NCI-H1694 treated with DMSO at 0.1 percent for 48 hours (cell line): ENCODE measurements at places on chromosomes 16 and 17.

- DNase-seq: no peak
These were observed 27.4 kb upstream of the KDM6B start for GRCh38 chr17:7806587-7806986.

- no peak for DNase-seq
These were observed 2.5 kb downstream of the CIAPIN1 start for GRCh38 chr16:57444711-57445110.

DNA sequence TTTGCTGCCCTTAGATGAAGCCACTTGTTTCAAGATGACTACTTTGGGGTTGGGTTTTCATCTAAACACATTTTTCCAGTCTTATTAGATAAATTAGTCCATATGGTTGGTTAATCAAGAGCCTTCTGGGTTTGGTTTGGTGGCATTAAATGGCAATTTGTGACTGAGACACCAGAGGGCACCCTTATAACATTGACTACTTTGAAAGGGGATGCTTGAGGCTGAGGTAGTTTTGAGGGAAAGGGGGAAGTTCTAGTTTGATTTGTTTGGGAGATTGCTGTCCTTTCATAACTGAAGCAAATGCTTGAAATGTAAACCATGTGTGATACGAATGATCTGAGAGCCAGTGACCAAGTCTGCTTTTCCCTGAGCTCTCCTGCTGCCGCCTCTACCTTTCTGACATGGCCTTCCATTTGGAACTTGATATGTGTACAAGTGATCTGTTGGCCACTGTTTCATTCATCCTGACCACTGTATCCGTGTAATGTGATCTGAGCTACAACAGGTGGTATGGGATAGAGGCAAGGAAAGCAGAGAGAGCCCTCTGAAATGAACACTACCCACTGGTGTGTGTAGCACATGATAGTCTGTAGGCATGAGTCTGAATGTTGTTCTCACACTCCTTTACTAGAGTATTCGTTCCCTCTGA, 5.8 kb upstream of the RARA start:
- peak; percentile 88 for DNase-seq

- no peak for DNase-seq
These were observed 1.7 kb upstream of the RBBP6 start for GRCh38 chr16:24537474-24538337.

- peak; percentile 64 for DNase-seq
These were observed 2.0 kb downstream of the ZNF771 start for GRCh38 chr16:30409125-30410060.

DNA sequence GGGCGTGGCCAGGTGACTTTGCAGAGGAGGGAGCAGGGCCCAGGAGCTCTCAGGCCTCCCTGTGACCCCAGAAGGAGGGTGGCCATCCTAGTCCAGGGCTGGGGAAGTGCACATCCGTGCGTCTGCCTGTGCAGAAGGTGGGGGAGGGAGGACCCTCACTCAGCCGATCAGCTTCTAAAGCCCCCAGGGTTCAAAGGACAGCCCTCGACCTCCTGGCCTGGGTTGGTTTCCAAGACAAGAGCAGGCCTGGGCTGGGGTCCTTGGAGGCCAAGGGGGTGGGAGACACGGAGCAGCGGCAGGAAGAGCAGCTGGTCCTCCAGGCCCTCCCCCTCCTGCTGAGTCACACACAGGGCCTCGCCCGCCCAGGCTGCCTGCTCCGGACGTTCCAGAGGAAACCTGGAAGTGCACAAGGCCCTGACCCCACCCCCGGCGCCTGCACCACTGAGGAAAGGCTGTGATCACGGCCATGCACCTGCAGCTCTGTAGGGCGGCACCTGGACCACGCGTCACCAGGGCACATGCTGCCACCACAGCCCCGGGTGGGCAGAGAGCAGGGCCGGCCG, 67.1 kb upstream of the ZNF469 start:
- DNase-seq: no peak

- no peak for DNase-seq
These were observed 339.0 kb downstream of the MAF start for GRCh38 chr16:79261481-79261940.

DNA sequence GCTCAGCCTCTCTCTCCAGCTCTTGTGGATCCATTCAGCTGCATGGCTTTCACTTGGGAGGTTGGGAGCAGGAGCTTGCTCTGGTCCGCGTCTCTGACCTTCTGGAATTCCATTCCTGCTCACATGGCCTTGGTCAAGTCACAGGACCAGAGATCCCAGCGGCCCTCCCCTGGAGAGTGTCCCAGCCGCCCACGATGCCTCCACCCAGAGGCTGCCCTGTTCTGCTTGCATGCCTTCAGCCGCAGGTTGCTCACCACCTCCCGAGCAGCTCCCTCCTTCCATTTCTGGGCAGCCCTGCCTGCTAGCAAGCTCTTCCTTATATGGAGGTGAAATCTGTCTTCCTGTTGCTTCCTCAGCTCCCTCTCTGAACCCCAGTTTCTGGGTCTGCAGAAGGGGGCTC, 32.6 kb downstream of the RAI1 start:
- no peak for DNase-seq

GRCh38 chr17:62321451-62321850, 58.9 kb upstream of the EFCAB3 start:
- DNase-seq: no peak

- DNase-seq: no peak
These were observed 746 bp downstream of the GNAO1 start for GRCh38 chr16:56191835-56192634.

GRCh38 chr17:19338031-19338990, 24.2 kb downstream of the B9D1 start:
- DNase-seq: no peak

GRCh38 chr16:30659507-30660423, 1.5 kb downstream of the FBRS start:
- DNase-seq: no peak

DNA sequence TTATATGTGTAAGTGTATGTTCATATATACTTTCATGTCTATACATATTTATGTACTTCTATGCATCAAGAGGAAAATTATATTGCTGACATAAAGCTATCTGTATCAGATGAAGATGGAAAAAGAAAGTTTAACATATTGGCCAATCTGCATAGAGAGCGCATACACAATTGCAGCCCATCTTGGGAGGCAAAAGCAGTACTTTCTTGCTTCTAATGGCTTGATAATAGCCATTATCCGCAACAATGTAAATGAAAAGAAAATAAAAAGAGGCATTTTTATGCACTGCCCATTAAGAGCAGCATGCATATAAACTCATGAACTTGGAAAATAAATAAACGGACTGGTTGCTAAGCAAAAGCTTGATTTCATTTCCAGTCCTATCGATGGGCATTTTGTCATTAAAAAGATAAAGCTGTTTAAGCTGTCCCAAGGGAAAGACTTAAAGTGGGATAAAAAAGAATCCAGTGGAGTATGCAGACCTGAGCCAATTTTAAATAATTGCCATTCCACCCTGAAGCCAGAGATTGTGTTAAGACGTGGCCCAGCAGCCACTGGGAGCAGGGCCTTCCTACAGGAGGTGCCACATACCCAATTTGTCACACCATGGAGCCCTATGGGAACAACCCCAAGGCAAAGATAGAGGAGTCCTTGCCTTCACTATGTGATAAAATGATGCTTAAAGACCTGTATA, 183.6 kb upstream of the CDH11 start:
- DNase-seq: no peak

GRCh38 chr16:82146957-82147356, 23.1 kb downstream of the MPHOSPH6 start:
- DNase-seq: no peak

GRCh38 chr17:14061666-14062560, 7.4 kb upstream of the COX10 start:
- DNase-seq: no peak

DNA sequence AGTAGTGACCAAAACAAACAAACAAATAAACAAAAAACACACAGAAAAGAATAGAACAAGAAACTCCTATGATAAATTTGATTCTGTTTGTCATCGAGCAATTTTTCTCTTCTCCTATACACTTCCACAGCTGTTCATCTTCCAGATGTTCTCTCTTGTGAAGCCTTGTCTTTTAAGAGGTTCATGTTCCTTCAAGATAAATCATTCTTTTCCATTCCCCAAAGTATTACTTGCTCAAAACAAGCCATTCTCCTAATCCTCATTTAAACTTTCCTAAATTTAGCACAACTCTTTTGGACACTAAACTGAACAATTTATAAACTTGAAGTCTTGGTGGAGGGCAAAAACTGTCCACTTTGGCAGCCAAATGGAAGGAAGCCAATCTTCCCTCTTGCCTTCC, 103.3 kb downstream of the ABCA8 start:
- DNase-seq: no peak

GRCh38 chr16:240559-240958, 5.9 kb downstream of the FAM234A start:
- DNase-seq: no peak

- no peak for DNase-seq
These were observed 45.1 kb upstream of the ZNF750 start for GRCh38 chr17:82884970-82885353.

DNA sequence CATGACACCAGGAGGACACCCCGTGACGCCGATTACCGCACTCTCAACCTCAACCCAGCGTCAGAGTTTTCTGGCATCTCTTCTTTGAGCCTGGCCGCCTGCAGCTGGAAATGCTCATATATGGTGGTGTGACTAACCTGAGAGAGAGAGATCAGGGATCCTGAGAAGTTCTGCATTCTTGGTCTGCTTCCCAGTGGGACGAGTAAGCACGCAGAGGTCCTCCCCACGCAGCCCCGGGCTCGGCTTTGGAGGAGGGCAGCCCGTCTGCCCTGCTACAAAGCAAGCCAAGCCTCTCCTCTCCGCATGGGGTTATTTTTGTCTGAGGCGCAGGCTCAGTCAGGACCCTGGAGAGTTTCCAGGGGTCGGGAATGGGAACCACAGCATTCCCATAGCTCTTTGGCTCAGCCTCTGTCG, 16.5 kb downstream of the CRISPLD2 start:
- no peak for DNase-seq

- DNase-seq: no peak
These were observed 405.0 kb downstream of the WWOX start for GRCh38 chr16:78504401-78504851.

GRCh38 chr17:4636474-4637100, 4.9 kb downstream of the ALOX15 start:
- no peak for DNase-seq

- DNase-seq: no peak
These were observed 114.1 kb downstream of the SPAG9 start for GRCh38 chr17:51006601-51007000.

DNA sequence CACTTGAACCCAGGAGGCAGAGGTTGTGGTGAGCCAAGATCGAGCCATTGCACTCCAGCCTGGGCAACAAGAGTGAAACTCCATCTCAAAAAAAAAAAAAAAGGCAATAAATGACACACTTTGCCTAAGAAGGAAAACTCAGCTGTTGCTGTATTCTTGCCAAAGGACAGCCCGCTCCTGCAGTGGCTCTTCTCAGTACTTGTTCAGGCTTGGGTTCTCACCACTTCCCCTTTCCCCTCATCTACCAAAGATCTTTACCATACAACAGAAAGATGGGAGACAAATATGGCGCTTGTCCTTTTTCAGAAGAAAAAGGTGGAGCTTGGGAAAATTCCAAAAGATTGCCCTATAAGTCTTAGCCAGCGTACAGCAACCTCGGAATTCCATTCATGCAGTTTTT, 58.5 kb downstream of the MYH13 start:
- DNase-seq: no peak

- DNase-seq: no peak
These were observed 111.7 kb upstream of the FOXF1 start for GRCh38 chr16:86398622-86399021.

DNA sequence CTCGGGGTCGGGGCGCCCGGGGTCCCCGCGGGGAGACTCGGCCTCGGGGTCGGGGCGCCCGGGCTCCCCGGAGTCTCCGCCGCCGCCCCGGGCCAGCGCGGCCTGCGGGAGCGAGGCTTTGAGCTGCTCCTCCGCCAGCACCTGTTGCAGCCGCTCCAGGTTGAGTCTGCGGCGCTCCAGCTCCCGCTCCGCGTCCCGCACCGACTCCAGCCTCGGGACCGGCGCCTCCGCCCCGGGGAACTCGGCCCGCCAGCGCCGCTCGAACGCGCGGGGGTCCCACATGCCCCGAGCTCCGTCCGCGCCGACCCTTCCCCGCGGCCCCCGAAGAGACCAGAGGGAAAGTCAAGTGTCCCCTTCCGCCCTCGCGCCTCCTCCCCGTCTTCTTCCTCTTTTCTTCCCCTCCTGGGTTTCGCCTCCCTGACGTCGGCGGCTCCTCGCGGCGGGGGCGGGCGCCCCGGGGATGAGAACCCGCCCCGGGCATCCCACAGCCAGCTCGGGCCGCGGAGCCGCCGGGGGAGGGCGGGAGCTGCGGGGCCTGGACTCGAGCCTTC, 40.8 kb upstream of the BHLHA9 start:
- no peak for DNase-seq

DNA sequence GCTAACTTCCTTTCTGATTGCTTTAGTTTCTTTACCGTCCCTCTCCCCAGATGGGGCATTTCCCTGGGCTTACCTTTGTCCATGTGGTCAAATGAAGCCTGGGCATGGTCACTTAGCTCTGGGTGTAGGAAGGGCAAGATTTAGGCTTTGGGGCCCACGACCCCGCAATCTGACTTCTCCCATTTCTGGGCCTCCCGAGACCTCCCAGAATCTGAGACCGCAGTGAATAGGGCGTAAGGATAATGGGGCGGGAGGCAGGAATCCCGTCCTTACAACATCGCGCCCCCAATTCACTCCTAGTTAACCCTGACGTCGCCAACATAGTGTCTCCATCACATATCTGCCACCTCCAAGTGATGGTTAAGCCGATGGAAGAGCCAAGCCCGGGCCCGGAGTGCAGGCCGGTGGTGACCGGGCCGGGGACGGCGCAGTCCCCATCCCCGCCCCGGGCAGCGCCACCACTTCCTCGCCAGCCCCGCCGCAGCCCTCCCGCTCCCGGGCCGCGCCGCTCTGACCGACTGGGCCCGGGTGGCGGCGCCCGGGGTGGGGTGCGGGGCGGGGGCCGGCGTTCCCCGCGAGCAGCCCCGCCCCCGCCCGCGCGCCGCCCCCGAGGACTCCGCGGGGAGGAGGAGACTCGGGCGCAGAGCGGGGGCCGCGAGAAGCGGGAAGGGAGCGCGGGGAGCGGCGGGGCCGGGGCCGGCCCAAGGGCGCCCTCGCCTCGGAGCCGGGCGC, at the start of gene RHBDL3:
TSS of gene RHBDL3 (plus strand) at position 641 of the 732 bp plus-strand sequence. CDS start 358 bp downstream, outside the sequence.
- peak; percentile 10 for DNase-seq

DNA sequence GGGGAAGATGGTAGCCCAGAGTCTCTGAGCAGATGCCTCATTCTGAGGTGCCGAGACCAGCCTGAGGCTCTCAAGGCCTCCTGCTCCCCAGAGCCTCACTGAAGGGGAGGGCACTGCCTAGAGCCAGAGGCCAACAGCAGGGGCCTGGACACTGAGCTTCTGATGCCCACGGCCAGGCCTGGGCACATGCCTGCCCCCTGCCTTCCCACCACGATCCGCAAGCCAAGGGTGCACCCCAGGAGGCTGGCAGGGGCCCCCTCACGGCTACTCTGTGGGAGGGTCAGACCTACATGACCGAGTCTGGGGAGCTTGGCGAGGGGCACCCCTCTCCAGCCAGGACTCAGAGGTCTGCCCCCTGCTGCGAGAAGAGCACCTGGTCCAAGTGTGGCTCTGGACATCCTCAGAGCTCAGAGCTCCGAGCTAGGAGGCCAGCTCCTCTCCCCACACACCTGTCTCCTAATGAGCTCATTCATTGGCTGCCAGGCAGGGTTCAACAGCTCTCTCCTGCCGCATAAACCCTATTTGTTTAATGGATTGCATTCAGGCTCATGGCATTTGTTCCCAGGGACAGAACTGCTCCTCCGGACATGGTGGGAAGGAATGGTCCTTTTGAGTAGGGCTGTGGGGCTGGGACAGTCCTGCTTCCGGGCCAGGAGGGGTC, 13.9 kb downstream of the OTOP3 start:
- no peak for DNase-seq

GRCh38 chr17:58412961-58413586, 4.3 kb downstream of the RNF43 start:
- DNase-seq: no peak

GRCh38 chr17:29158488-29159275, 21.5 kb downstream of the MYO18A start:
- no peak for DNase-seq
